ENCODE measurements at places on chromosomes 1 and 21.

DNA sequence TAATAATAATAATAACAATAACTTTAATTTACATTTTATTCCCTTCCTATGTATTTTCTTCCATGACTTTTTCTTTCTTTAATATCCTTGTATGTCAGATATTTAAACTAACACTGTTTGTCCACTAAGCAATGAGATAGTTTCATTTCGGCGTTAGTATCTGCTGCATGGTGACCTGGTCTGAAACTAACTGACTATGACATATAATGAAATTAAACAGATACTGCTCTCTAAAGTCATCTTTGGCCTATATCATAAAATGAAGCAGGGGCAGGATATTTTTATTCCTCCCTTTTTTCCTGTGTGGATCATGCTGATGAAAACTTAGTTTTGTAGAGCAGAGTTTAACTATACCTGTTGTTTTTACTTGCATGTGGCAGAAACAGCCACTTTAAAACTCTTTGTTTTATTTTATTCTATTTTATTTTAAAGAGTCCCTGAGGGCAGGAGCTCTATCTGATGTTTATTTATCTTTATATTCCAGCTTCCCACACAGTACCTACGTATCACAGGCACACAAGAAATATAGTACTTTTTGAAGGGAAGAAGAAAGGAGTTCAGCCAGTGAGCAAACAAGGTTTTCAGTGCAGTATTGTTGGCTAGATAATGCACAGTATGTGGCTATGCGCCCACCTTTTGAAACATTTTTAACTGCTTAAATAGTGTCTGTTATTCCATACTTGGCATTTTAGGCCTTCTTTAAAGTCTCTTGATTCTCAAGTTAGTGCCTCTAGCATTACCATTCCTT lies 165.6 kb downstream of the PHTF1 start:
- no peak for DNase-seq

- peak; percentile 84 for DNase-seq
Measured at GRCh38 chr1:83998498-83999315, at the start of gene TTLL7. Gene TTLL7, minus strand, starts transcription at chr1:83999132. Its CDS starts 46,921 bp downstream, at chr1:83952211.

GRCh38 chr1:90387805-90388204 lies 329.3 kb downstream of the BARHL2 start:
- no peak for DNase-seq

DNA sequence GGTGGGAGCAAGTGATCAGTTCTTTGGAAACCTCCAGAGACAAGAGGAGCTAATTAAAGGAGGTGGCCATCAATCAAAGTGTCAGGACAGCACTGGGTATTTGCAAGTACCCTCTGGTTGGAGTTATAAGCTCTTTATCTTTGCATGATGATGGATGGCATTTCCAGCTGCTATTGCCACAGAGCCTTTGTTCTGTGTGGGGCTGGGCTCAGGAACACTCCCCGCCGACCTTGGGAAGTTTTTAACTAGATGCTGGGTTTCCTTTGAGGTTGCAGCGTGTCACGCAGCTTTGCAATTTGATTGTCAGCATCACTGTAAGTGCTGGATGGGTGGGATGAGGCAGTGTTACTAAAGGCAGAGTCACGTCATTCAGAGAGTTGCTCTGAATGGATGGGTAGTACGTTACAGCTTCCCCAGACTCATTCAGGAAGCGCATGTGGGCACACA lies 68.9 kb downstream of the CNIH3 start:
- no peak for DNase-seq

Measured in activated naive CD8-positive, alpha-beta T cell treated with anti-CD3 and anti-CD28 coated beads, Interleukin-2, amount 10 ng/mL, durations not matched to agents 7 days and 5 days (primary cell).